ENCODE measurements at places on chromosomes 3 and 15.

DNA sequence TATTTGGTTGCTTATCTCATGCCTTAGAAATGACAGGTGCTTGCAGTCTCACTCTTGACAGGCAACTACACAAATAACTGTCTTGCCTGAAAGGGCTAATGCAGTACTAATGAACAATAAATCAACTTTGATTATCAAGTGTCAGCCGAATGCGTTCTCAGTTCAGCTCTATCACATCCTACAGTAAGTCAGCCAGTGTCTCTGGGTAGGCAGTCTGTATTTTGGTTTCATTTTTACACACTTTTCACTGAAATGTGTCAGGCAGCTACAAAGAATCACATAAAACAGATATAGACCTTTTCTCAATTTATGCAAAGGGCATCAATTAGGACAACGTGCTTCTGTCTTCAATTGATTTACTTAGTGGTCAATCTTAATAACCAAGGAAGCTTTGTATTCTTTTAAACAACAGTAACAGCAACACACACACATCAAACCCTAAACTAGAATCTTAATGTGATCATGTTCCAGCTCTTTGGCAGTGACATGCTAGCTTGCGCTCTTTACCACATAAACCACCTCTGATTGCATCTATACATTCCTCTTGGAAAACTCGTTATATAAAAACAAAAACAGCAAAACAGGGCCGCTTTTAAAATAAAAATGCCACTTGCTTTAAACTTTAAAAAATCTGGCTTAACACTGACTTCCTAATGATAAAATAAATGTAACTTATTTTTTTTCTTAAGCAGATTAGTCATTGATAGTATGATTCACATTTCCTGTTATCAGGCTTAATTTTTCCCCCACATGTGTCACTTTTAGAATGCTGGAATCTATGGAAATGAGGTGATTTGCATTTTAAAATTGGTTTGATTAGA, 520.4 kb downstream of the FOXP1 start:
- DNase-seq, result peak; percentile 18

DNA sequence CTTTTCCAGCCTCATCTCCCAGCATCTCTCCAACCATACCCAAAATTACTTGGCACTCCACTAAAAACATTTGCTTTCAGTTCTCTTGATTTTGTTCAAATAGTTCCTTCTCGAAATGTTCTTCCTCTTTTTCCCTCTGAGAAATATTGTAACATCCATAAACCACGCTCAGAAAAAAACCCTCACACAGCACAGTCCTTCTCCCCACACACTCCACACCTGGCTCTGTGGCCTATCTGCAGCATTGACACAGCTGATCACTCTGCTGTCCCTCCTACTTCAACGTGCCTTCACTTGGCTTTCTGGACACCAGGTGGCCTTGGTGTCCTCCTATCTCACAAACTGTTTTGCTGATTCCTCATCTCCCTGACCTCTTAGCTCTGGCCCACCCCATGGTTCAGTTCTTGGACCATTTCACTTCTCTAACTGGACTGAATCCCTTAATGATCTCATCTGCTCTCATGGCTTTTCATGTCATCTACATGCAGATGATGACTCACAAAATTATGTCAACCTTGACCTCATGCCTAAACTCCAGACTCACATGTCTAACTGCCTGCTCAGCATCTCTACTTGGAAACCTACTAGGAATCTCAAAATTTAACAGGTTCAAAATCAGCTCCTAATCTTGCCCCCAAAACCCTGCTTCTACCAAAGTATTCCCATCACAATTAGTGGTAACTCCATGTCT, 93.3 kb downstream of the TRIM42 start:
- DNase-seq, result no peak

GRCh38 chr3:137767538-137768360, 3.6 kb downstream of the SOX14 start:
- no peak for DNase-seq

DNA sequence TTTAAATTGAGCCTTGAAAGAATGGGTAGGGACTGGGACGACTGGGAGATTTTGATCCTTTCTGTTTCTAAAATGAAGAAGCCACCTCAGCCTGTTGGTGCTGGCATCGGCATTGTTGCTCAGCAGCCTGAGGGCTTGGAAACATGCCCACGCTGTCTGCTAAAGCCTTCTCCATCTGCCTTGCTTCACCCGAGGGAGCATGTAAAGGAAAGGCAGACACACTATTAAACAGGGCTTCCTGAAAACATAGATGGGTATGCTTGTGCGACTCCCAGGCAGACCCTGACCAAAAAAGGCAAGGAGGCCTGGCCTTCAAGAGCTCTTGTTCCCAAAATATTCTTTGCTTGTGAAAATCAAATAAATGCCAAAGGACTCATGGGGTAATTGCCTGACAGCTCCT, 84.2 kb upstream of the SLC4A7 start:
- DNase-seq, result peak; percentile 71

DNA sequence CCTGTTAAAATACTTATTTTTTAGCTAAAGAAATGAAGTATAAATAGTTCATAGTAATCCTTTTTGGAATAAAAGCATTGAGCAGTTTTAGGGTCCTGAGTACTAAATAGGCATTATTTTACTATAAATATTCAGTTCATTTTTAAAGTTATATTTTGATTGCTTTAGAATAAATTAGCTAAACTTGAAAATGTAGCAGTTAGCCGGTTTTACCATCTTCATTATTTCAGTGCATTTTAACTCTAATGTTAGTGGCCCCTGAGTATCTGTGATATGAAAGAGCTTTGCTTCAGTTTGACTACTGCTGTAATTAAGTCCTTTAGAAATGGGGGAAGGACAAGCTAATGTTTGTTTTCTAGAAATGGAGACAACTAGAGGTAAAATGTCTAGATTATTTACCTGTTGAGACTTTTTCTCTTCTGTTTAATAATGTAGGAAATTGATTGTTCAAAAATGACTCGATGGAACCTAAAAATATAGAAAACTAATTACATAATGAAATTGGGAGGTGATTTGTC, 3.6 kb downstream of the SMC4 start:
- DNase-seq, result no peak

- DNase-seq, result no peak
Observed at GRCh38 chr3:178584722-178585380, 48.6 kb downstream of the KCNMB2 start.

- peak; percentile 45 for DNase-seq
Observed at GRCh38 chr3:132629928-132630327, 29.7 kb downstream of the ACAD11 start.

DNA sequence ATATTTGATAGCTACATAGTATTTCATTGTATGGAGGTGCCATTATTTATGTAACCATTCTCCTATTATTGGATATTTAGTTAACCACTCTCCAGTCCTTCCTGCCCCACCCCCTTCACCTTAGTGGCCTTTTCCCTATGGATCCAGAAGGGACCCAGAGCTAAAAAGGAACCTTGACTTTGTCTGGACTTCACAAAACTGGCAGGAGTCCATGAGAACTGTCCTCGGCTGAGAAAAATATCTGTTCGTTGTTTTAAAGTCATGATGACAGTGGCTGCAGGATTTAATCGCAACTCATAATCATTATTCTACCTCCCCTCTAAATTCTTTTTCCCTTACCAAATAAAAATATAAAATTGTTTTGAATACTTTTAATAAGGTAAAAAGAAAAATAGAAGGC, 129.7 kb downstream of the CMSS1 start:
- no peak for DNase-seq

DNA sequence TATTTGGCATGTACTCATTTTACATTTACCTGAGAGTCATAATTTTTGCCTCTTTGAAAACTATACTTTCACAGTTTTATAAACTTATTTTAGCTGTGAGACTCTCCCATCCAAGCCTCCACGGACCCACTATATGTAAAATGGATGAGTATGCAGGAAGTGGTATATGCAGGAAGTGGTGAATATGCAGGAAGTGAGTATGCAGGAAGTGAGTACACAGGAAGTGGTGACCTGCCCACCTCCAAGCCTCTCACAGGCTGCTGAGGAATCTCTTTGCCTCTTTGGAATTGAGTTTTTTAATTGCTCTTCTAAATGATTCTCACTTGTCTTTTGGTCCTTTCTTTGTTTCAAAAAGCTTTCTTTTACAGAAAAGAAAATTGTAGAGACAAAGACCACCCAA, 85.2 kb downstream of the KBTBD8 start:
- no peak for DNase-seq

DNA sequence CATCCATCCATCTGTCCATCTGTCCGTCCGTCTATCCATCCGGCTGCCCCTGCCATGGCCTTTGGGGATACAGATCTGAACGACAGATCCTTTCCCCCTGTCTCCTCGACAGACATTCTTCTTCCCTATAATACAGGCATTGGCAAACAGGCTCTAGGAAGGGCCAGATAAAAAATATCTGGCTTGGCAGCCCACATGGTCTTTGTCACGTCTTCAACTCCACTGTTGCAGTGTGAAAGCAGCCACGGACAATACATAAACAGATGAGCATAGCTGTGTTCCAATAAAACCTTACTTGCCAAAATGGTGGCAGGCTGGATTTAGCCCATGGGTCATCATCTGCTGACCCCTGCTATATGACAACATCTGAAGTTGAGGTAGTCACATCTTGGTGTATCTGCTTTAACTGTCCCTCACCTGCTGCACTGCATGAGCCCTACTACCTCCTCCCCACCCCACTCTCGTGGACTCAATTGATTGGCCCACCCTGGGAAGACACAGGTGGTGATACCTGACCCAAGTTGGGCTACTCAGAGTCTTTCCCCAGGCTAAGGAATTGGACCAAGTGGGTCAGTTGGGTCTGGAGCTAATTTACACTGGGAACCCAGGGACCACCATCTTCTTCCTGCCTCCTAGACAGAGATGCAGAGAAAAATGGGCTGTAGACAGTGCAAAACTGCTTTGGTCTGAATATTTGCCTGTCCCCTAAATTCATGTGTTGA, 128.4 kb upstream of the SMAD3 start:
- no peak for DNase-seq

GRCh38 chr3:64449026-64449425, 223.8 kb upstream of the PRICKLE2 start:
- no peak for DNase-seq

GRCh38 chr15:90294601-90295269, 29.3 kb downstream of the NGRN start:
- DNase-seq, result no peak

DNA sequence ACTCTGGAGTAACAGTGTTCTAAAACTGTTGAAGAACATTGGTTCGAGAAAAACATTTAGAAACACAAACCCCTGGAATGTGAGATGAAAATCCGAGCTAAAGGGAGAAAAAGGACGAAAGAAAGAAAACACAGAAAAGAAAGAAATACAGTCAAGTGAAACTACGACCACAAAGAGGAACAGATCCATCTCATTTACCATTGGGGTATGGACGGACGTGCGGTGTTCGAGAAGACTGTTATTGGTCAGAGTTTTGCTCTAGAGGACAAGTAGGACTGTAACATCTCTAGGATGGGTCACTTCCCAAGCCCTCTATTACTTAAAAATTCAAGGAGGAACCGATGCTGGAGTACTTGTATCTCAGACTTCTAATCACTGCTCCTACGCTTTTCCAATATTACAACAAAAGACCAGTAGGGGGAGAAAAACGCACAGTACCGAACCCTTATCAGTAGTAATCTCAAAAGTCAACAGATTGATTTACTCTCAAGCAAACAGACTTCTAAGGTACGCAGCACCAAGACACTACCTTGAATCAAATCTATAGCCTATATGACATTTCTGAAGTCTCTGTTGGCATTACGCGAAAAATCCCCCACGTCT, 1.1 kb upstream of the PIK3CA start:
- DNase-seq, result peak; percentile 78

- no peak for DNase-seq
Observed at GRCh38 chr15:40052604-40053003, 13.6 kb upstream of the SRP14 start.

DNA sequence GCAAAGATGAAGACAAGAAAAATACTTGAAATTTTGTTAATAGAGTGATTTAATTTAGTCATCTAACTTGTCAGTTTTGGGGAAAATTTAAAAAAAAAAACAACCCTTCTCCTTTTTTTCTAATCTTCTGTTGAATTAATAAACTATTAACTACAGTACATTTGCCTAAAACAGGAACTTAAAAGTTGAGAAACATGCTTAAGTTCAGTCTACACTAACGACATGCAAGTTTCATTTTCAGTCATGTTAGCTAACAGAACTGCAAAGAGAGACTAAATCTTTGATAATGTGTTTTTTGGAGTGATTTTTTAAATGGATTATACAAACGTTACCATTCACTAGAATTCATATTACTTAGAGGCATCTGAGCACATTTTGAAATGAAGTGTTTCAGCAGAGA, 71.9 kb upstream of the MBNL1 start:
- DNase-seq, result no peak

GRCh38 chr3:125142420-125142778, 70.1 kb downstream of the SLC12A8 start:
- no peak for DNase-seq

DNA sequence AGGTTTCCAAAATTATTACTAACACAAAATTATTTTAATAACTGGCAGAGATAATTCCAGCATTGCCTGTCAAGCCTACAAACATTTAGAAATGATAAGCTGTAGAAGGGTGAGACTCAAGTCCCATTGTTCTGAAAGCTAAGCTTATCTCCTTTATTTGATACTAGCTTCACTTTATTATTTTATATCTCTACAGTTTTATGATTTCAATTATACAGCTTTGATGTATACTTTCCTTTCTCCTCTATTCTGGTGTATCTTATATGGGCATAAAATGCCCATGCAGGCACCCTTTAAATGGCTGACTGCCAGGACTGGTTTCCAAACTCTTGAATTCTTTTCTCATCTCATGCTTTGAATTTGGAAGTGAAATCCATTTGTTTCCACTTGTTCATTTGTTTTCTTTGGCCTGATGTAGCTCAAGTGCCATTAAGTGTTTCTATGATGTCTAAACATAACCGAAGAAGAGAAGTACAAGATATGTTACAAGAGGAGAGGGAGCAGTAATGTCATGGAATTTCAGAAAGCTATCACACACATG, 372.1 kb upstream of the ARHGEF26 start:
- DNase-seq, result no peak

DNA sequence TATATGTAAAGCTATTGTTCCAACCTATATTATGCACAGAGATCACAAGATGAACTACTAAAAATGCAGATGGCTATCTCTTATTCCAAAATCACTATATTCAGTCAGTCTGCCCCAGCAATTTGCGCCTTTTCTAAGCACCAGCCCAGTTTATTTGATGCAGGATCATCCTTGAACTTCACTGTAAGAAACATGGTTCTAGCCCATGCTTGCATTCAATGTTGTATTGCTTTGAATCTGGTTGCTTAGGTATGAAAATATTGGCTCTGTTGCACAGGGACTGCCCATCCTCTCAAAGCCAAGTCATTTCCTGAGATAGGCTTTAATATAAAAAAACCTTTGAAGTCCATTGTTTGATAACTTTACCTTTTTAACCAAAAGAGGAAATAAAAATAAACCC, 170.5 kb upstream of the LRIG1 start:
- no peak for DNase-seq

- no peak for DNase-seq
Observed at GRCh38 chr3:182005701-182006100, 294.0 kb downstream of the SOX2 start.

All from foreskin melanocyte (primary cell).